ENCODE measurements at places on chromosomes 1 and 21.
A peak's percentile ranks its signal among the peaks of the same experiment; 100 is the strongest.

DNA sequence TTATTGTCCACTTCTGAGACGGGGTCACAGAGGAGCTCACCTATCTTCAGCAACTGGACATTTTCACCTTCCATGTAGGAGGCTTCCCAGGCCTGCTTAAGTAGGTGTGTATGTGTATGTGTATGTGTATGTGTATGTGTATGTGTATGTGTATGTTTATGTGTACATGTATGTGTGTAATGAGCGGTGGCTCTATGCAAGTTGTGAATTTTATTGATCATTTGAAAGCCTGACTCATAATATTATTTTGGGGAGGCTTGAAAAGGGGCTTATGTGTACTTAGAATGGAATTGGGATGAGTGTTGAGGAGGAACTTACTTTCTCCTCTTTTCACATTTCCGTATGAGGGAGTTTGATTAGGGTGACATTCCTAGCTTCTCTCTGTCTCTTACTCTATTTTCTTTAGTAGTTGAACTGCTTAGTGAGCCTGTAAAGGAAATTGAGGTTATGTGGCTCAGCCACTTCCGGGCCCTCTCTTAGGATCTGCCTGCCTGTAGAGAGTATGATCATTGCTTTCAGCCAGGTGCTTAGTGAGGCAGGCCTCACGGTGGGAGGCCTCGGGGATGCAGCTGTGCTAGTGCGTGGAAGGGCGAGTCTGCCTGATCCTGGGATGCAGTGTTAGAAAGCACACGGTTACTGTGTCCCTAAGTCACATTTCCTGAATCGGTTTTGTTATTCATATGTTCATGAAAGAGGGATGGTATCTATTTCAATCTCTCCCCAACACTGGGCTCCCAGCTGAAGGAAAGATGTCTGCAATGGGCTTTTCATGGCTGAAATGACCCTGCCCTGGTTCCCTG is 61.0 kb downstream of the IER5 start:
- no peaks in the 10 kb centered on the region for H3K27me3 ChIP-seq
- no peaks in the 10 kb centered on the region for H3K4me1 ChIP-seq

- H3K4me1 ChIP-seq = no peaks in the 10 kb centered on the region
- no peaks in the 10 kb centered on the region for H3K36me3 ChIP-seq
- peak overlapping the region; percentile 54 for H3K4me3 ChIP-seq
- no peak overlapping the region for H3K27ac ChIP-seq
- DNase-seq = peak; percentile 44
- peaks cover 3% of the 10 kb centered on the region for H3K27me3 ChIP-seq
Measured at GRCh38 chr1:171841931-171842761, 848 bp downstream of the DNM3 start.

GRCh38 chr1:228148196-228148861 is 1.4 kb upstream of the GJC2 start:
- no peaks in the 10 kb centered on the region for H3K4me1 ChIP-seq
- H3K27me3 ChIP-seq = no peaks in the 10 kb centered on the region
- H3K27ac ChIP-seq = no peak overlapping the region
- peak; percentile 11 for DNase-seq

DNA sequence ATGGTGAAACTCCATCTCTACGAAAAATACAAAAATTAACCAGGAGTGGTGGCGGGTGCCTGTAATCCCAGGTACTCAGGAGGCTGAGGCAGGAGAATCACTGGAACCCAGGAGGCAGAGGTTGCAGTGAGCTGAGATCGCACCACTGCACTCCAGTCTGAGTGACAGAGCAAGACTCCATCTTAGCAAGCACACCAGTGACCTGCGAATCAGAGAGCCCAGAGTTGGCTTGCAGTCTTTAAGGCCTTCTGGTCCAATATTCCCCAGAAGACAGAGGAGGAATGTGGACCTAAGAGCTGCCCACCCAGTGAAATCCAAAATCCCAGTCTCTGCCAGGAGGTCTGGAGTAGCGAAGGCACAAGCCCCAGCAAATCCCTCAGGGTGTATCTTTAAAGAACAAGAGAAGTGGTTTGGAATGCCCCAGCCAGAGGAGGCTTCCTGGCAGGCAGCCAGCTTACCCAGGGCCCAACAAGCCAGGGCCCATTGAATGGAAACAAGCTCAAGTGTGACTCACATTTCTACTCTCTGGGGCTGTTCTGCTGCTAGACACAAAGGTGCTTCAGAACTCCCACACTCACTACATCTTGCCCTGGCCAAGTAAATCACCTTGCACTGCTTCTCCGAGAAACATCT is 23.9 kb downstream of the GPR161 start:
- H3K27me3 ChIP-seq = no peaks in the 10 kb centered on the region
- no peak overlapping the region for H3K4me3 ChIP-seq
- H3K27ac ChIP-seq = no peak overlapping the region
